Transverse colon (tissue), 4 donors: ENCODE measurements at places on chromosomes 3 and 15. TPM values are rescaled to one million over a fixed set of nuclear protein-coding genes. Genes with fewer than 3 reads are reported as not detected.

Gene TM4SF18
- 0.82 TPM for total RNA-seq

Gene RTP3
- not detected for total RNA-seq

Gene SLC24A5
- not detected for total RNA-seq

GRCh38 chr3:105845488-105845887 is 23.3 kb downstream of the CBLB start:
- no peaks in the 10 kb centered on the region for H3K27me3 ChIP-seq
- peaks cover 28% of the 10 kb centered on the region for H3K4me1 ChIP-seq
- no peak for DNase-seq
- H3K27ac ChIP-seq = no peak overlapping the region

GRCh38 chr15:23516866-23517265 is 48.6 kb upstream of the MKRN3 start:
- H3K4me1 ChIP-seq = no peaks in the 10 kb centered on the region
- H3K36me3 ChIP-seq = no peaks in the 10 kb centered on the region
- no peak overlapping the region for H3K4me3 ChIP-seq
- DNase-seq = no peak

DNA sequence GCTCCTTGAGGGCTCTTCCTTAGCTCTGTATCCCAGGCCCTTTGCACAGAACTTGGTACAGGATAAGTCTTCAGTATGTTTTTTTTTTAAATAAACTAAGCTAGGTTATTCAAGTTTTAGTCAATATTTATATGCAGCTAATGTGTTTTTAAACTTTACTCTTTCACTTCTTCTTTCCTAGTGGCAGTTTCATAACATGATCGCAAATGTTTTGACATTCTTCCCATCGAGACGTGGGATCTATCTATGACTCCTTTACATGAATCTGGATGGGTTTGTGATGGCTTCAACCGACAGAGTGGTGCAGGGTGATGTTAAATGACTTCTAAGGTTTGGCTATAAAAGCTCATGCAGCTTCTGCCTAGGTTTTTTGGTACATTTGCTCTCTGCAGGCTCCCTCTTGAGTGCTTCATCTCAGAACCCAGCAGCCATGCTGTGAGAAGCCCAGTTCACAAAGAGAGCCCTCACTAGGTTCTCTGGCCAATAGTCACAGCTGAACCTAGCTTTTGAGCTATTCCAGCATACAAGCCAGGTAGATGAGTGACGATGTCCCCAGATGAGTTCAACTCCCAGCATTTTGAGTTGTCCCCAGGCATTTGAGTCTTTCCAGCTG is 13.5 kb upstream of the MECOM start:
- peaks cover 20% of the 10 kb centered on the region for H3K27me3 ChIP-seq
- H3K4me3 ChIP-seq = no peak overlapping the region
- no peak for DNase-seq
- no peak overlapping the region for H3K27ac ChIP-seq
- H3K36me3 ChIP-seq = no peaks in the 10 kb centered on the region
- no peaks in the 10 kb centered on the region for H3K4me1 ChIP-seq

DNA sequence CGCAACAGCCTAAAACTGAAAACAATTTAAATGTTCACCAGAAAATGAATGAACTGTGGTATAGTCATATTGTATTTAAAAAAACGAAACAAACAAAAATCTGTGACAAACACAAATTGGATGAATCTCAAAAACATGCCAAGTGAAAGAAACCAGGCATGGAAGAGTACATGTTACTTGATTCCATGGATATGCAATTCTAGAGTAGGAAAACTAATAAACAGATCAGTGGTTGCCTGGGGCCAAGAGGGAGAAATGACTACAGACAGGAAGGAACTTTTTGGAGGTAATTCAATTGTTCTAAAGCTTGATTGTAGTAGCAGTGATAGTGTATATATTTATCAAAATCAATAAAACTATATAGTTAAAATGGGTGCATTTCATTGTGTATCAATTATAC is 16.8 kb downstream of the UBE3A start:
- peaks cover 11% of the 10 kb centered on the region for H3K4me1 ChIP-seq
- no peaks in the 10 kb centered on the region for H3K27me3 ChIP-seq
- DNase-seq = no peak
- H3K36me3 ChIP-seq = no peaks in the 10 kb centered on the region
- no peak overlapping the region for H3K4me3 ChIP-seq

- no peaks in the 10 kb centered on the region for H3K4me1 ChIP-seq
- DNase-seq = no peak
- no peaks in the 10 kb centered on the region for H3K27me3 ChIP-seq
- no peak overlapping the region for H3K4me3 ChIP-seq
Observed at GRCh38 chr3:16200411-16200810, 25.9 kb downstream of the GALNT15 start.

DNA sequence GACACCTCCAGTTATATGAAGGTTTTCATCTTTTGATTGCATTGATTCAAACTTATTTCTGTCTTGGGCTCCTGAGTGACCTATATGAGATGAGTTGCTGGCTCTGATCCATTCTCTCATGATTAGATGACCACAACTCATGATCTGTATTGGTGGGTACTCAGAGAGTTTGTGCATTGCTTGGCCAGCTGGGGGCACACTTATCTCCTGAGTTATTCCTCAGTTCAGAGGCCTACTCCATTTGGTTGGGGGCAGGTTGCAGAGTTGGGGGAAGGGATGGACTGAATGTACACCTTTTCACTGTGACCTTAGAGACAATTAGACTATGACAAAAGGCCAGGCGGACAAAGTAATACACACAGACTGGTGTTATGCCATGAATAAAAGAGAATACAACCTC is 166.2 kb upstream of the SEMA6D start:
- no peak overlapping the region for H3K27ac ChIP-seq
- H3K4me1 ChIP-seq = peaks cover 4% of the 10 kb centered on the region
- no peak overlapping the region for H3K4me3 ChIP-seq
- no peaks in the 10 kb centered on the region for H3K36me3 ChIP-seq
- DNase-seq = no peak
- no peaks in the 10 kb centered on the region for H3K27me3 ChIP-seq

DNA sequence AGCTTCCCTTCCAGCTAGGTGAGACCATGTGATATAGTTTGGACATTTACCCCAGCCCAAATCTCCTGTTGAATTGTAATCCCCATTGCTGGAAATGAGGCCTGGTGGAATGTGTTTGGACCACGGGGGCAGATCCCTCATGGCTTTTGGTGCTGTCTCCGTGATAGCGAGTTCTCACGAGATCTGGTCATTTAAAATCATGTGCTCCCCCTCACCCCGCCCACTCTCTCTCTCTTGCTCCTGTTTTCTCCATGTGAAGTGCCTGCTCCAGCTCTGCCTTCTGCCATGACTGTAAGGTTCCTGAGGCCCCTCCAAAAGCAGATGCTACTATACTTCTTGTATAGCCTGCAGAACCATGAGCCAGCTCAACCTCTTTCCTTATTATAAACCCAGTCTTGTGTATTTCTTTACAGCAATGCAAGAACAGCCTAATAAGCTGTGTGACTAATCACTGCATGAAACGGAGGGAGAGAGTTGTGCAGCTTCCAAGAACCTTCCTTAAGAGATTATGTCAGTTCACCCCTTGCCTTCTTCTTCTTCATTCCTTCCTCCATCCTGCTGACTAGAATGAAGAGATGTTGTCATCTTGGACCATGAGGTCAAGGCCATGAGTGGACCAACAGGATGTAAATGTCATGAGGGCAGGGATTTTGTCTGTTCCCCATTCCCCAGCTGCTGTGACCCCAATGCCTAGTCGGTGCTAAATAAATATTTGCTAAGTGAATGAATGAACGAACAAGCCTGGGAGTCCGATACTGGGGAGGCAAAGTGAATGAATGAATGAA is 91.0 kb downstream of the CPN2 start:
- H3K27ac ChIP-seq = no peak overlapping the region
- DNase-seq = no peak
- no peaks in the 10 kb centered on the region for H3K4me1 ChIP-seq
- no peak overlapping the region for H3K4me3 ChIP-seq
- no peaks in the 10 kb centered on the region for H3K27me3 ChIP-seq
- H3K36me3 ChIP-seq = no peaks in the 10 kb centered on the region
